Thoracic aorta (tissue), 2 donors: ENCODE measurements at places on chromosomes 1 and 21. TPM values are rescaled to one million over a fixed set of nuclear protein-coding genes. Genes with fewer than 3 reads are reported as not detected.

OR2AK2 gene
- total RNA-seq: not detected

ATAD3C gene
- total RNA-seq: 0.27 TPM

ESPN gene
- not detected for total RNA-seq

NHLH1 gene
- 0.14 TPM for total RNA-seq

MACO1 gene
- 15.2 TPM for total RNA-seq

LSS gene
- 109 TPM for total RNA-seq

PANK4 gene
- 32.0 TPM for total RNA-seq

IL19 gene
- not detected for total RNA-seq

B3GALT5 gene
- total RNA-seq: not detected

CXADR gene
- not detected for total RNA-seq

DNA sequence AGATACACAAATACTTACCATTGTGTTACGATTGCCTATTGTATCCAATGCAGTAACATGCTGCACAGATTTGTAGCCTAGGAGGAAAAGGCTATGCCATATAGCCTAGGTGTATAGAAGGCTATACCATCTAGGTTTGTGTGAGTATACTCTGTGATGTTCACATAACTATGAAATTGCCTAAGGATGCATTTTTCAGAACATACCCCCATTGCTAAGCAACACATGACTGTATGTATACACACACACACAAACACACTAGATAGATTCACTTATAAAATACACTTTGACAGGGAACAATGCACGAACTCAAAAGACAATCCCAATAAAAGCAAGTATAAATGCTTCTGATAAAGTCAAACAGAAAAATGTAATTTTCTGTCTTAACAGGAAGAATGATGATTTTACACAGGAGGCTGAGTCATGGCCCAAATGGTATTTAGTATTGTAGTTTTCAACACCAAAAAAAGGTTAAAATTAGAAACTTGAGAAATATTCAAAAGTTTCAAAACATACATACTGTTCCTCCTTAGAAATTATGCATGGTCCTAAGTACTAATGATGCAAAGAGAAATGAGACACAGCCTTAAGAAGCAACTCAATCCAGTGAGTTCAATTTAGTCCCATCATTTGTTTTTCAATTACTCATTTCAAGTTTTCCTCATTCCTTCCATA is 12.2 kb downstream of the FH start:
- no peak for DNase-seq

DNA sequence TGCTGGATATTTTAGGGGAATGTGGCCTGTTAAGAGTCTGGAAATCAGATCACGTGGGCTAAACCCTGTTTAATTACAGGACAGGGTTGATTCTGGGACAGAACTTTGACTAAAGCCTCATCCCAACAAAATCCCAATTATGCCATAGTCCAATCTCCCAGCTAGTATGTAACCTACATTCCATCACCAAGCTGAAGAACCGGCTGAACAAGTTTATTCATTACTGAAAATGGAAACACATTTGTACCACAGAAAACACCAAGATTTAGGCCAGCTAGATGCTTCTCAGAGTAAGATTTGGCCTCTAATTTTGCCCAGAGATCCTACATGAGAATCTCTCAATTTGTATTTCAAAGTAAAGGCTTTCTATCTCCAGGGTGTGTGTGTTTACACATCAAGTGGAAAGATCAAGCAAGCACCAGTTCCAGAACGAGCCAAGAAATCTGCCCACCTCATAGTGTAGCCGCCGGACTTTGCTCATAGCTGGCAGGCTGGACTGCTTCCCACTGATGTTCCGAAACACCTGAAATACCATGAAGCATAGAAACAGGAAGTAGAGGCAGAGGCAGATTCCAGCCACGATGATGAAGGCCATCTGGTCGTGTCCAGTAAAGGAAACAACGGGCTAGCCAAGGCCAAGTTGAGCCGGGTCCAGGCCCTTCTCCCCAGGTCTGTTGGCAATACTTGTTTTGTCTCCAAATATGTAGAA is 86.8 kb downstream of the WLS start:
- DNase-seq: no peak

GRCh38 chr1:109892561-109893368 is 17.9 kb upstream of the CSF1 start:
- no peak for DNase-seq

GRCh38 chr21:35382696-35383095 is 333.6 kb upstream of the RUNX1 start:
- DNase-seq: no peak

DNA sequence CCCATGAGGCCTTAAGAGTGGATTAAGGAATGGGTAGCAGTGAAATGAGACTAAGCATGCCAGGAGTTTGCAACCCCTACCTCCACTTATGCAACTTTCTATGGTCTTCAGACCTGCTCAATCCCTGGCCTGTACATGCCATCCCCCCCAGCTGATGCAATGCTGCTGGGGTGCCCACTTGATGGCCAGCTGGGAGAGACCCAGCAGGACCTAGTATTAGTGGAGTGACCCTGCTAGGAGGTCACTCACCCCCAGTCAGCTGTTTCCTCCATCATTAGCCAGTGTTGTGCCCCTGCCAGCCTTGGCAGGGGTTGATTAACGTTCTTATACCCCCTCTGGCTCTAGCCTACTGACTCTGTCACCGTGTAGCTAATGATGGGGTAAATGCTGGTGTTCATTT is 236.6 kb downstream of the DYRK1A start:
- DNase-seq: no peak

DNA sequence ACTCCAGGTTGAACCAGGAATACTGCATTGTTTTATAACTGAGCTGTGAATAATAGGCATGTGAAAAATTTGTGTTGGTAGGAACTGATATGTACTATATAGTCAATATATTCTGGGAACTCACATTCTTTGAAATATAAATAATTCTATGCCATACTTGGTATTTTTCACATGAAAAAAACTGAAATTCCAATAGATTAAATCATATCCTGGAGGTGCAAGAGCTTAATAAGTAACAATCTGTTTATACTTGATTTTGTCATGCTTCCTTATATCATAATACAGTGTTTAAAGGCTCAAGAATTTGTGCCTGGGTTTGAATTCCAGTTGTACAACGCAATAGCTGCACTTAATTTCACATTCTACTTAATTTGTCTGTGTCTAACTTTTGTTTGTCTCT is 387.0 kb downstream of the USP25 start:
- DNase-seq: no peak

- DNase-seq: no peak
Measured at GRCh38 chr1:1157914-1158710, 15.6 kb upstream of the TTLL10 start.

- no peak for DNase-seq
Measured at GRCh38 chr1:3029991-3030662, 8.9 kb downstream of the ACTRT2 start.

DNA sequence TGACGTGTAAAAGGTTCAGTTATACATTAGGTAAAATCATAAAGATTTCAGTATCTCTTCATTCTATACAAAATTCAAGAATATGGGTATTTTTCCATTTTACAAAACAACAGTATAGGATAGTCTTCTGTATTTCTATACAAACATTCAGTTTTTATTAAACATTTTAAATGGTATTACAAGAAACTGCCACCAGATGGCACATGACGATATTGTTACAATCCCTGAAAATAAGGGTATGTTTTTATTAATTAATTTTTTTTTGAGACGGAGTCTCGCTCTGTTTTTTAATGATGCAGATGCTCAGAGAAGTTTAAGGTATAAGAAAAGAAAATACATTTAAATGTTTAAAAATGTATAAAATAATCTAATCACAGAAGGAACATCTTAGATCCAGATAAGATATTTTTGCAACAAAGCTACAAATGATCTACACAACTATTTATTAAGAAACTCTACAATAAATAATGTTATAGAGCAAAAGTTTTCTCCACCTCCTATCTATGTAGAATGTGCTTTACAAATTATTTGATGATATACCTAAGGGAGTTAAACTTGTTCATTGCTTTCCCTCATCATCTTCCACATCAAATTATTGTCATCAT is 23.5 kb upstream of the RSBN1 start:
- no peak for DNase-seq

- DNase-seq: no peak
Measured at GRCh38 chr21:45914321-45914845, 67.2 kb upstream of the COL6A1 start.

DNA sequence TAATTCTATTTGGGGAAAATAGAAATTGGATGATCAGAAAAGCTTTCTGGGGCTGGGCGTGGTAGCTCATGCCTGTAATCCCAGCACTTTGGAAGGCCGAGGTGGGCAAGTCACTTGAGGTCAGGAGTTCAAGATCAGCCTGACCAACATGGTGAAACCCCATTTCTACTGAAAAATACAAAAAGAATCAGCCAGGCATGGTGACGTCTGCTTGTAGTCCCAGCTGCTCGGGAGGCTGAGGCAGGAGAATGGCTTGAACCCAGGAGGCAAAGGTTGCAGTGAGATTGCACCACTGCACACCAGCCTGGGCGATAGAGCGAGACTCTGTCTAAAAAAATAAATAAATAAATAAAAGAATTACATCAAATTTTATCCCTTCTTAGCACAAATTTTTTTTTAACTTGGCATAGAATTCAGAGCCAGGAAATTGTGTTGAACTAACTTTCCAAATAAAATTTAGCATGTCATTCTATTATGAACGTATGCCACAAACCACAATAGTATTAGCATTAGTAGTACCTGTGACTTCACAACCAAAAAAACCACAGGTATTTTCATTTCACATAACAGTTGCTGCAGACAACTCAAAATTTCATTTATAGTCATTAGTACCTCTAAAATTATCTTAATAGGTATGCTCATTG is 4.5 kb upstream of the ANKRD13C start:
- DNase-seq: no peak

GRCh38 chr1:159829822-159830465 is 3.3 kb downstream of the SLAMF8 start:
- no peak for DNase-seq

GRCh38 chr21:16194788-16195537 is 465.2 kb downstream of the USP25 start:
- DNase-seq: no peak

GRCh38 chr1:11109047-11109760 is 9.5 kb upstream of the EXOSC10 start:
- no peak for DNase-seq

GRCh38 chr1:51936531-51936930 is 54.0 kb downstream of the RAB3B start:
- DNase-seq: no peak

DNA sequence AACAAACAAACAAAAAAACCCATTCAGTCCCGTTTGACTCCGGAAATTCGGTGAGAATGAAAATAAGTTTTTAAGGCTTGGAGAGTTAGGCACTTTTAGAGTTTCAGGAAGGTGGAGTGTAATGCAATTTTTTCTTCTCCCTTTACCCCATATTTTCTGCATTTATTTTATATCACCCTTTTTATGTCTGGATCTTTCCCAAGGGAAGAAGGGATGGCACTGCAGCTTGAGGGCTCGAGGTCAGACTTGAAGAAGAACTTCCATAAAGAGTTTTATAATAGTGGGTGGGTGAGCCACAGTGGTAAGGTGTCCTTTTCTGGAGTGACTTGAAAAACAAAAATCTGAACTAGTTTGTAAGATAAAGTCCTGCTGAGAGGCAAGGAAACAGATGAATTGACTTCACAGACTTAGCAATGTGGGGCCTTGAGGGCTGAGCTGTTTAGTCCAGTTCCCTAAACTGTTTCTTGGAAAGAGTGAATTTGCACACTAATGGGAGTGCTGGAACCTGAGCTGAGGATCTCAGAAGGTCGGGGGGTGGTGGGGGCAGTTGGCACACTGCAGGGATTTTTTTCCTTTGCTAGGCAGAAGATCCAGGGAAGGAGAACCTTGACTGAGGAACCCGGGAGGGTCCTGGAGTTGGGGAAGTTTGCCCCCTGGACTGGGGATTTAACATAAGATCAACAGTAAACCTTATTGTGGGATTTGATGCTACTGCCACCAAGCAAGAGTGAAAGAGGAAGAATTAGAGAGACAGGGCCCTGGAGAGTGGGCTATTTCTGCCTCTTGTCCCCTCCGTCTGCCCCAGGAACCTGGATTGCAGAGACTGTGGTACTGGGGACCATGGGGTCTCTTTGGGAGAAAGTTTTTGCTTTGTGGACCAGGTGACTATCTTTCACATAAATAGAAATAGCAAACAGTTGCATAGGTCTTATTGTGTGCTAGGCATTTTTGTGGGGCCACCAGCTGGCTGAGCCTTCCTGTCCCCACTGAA is 1.8 kb upstream of the MEX3A start:
- no peak for DNase-seq

DNA sequence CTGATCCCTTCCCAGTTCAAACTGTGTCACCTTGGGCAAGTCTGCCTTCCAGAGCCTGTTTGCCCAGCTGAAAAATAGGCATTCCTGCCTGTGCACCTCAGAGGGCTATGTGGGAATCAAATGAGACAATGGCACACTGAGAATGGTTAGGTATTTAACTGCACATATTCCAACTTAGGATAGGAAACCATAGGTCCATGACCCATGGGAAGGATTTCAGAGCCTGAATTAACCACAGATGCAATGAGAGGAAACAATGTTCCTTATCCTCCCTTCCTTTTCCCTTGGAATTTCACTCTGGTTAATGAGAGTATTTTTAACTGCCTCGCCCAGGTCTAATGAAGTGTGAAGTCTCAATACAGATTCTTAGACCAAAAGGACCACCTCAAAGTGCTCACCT is 12.7 kb downstream of the PAFAH2 start:
- DNase-seq: no peak

DNA sequence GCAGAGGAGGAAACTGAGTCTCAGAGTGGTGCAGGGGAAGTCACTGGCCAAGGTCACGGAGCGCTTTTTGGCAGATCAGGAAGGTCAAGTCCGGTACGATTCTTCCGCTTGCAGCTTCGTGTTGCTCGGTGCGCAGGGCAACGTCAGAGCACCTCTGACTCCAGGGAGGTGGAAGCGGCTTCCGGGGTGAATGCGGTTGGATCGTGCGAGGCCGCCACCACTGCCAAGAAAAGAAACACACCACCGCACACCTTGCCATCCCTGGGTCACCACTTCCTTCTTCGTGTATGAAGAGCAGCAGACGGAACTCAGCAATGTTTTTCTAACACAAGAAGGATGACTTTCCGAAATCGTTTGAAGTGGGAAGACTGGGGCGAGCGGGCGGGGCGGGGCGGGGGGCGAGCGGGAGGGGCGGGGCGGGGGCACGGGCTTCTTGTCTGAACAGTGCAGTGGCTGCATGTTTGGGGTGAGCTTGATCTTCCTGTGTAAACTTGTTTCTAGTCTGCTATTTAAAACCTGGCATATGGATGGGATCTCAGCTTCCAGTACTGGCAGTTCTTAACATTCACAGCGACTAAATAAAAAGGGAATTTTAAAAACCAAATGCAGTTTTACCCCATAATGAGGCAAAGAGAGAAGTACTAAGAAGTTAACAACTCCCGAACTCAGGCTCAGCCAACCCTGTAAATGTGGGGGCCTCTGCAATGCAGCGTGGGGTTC is 300.0 kb downstream of the RRAGC start:
- no peak for DNase-seq

- DNase-seq: no peak
Measured at GRCh38 chr21:28344985-28345384, 647.7 kb downstream of the LTN1 start.

DNA sequence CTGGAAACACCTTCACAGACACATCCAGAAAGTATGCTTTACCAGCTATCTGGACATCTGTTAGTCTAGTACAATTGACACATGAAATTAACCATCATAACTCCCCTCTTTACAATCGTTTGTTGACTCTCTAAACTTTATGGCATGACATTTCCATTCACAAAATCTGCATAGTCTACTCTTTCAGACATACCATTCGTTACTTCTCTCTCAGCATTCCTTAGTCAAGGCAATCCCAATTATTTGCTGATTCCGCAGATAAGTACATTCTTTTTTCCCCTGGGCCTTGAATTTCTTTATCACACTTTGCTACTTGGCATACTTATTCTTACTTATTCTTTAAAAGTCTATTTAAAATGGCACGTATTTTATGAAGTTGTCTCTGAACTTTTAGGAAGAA is 15.1 kb upstream of the CRB1 start:
- no peak for DNase-seq

GRCh38 chr1:58886611-58887010 is 102.8 kb upstream of the JUN start:
- no peak for DNase-seq
